ENCODE measurements at places on chromosomes 16 and 17.

GRCh38 chr17:31094600-31095235, at the start of gene NF1:
TSS of gene NF1 (plus strand) at chr17:31094977. CDS start at chr17:31095310, 333 bp downstream.
- DNase-seq, result peak; percentile 68

- DNase-seq, result peak; percentile 12
Measured at GRCh38 chr16:27318392-27319256, 4.8 kb downstream of the IL4R start.

DNA sequence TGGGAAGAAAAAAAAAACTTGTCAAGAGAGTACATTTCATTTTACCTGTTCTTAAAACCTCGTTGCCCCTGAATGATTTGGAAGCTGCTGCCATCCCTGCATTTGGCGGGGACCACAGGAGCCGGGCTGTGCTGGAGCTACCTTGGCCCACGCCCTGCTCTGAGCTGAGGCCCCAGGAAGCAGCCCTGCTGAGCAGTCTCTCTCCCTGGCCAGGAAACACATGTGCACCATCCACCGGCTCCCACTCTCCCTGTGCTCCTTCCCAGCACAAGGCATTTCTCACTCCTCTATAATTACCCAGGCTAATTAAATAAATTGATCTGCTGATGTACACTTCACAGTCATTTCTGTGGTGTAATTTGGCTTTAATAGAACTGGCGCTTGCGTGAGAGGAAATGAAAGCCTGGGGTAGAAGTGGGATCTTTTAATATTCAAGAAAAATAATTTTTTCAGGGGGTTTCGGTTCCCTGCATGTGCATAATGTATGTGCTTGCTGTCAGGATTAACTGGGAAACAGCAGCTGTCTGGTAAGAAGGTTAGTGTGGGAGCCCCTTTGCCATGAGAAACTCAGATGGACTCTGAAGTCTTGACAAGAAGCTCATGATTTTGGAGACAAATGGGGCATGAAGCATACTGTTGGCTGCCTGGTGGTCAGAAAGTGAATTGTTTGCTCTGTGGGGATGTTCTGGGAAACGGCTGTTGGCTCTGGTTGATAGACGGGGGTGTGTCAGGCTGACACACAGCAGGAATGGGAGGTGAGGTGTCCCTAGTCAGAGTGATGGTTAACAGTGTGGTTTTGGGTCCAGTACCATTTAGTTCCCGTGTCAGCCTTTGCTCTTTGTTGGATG, 252.3 kb upstream of the EEF2KMT start:
- no peak for DNase-seq

DNA sequence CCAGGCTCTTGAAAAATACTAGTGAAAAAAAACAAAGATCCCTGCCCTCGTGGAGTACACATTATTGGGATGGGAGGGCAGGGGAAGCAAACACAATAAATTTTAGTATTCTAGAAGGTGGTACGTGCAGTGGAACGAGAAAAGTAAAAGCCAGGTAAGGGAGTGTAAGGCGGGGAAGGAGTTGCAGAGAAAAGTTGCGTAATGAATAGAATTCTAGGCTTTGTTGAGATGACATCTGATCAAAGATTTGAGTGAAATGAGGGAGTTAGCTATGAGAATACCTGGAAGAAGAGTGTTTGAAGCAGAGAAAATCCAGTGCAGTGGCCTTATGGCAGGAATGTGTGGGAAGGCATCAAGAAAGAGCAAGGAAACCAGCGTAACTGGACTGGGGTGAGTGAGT, 2.1 kb downstream of the CKLF start:
- DNase-seq, result no peak

DNA sequence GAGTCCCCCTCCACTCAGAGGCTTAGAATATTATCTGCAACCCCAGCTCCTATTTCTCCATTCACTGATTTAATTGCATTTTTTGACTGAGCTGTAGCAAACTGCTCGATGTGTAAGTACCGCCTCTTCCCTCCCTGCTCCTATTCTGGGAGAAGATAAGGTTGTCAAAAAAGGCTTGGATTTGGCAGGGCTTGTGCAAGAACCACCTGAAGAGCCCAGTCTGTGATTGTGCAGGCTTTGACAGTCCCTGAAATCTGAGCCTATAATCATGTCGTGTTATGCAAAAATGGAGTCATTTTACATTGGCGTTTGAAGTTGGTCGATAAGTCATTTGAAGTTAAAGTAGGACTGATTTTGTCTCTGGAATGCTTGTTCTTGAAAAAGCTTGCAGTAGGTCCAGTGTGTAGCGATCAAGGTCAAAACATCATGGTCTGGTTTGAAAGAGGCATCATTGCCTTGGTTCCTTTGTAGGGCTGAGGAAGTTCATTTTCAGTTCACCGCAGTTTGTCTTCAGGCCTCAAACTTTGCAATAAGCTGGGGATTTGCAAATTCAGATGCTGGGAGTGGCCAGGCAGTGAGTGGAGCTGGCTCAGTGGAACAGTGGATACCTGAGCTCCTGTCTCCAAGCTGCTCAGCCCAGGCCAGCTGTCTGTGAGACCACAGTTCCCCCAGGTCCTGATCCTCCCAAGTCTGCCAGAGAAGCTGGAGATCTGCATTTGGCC, 68.8 kb downstream of the KATNIP start:
- no peak for DNase-seq

DNA sequence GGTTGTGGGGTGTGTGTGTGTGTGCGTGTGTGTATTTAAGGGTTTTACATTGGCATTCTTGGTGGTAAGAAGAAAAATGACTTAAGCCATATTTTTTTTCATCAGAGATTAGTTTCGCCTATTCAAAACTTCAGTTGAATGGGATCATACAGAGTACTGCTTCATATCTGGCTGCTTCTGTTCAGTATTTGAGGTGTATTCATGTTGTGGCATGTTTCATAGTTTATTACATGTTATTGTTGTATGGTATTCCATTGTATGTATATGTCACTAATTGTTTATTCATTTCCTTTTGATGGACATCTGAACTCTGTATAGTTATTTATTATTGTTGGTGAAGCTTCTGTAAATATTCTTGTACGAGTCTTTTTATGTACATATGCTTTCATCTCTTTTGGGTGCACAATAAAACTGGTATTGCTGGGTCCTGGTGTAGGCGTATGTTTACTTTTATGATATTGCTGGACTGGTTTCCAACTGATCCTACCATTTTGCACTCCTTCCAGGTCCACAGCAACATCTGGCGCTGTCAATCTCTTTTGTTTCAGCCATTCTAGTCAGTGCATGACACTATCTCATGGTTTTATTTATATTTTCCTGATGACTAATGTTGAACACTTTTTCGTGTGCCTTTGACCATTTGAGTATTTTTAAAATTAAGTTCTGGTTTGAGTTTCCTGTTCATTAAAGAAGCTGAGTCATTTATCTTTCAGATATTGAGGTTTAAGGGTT, 77.4 kb upstream of the MAF start:
- no peak for DNase-seq
